ENCODE measurements at places on chromosomes 11 and 22.

GRCh38 chr11:128493570-128493965 lies 93.8 kb downstream of the ETS1 start:
- DNase-seq: no peak

- DNase-seq: no peak
These were observed 109.9 kb downstream of the MICAL2 start for GRCh38 chr11:12220305-12220704.

DNA sequence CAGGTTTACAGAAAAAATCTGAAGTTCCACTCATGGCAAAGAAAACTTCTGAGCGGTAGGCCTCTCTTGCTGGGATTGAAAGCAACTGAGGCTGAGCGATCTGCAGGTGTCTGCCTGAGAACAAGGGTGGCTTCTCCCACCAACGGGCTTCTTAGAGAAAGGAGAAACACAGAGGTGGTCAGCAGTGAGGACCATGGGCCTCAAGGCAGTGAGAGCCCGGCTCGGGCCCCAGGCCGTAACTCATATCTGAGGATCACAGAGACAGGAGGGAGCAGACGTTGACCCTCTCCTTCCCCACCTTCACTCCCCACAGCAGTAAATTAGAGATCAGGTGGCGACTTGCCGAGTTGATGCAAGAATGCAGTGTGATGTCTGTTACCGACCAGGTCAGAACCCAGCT lies 50.9 kb upstream of the RTL6 start:
- DNase-seq: no peak

- DNase-seq: no peak
These were observed 25.5 kb downstream of the TNKS1BP1 start for GRCh38 chr11:57299150-57299737.

- peak; percentile 41 for DNase-seq
These were observed 62.0 kb downstream of the IGF2 start for GRCh38 chr11:2077061-2077802.

GRCh38 chr11:6443269-6444003 lies 2.6 kb upstream of the HPX start:
- peak; percentile 44 for DNase-seq
